Urothelium cell line (cell line): ENCODE measurements at places on chromosomes 13 and 19.

- no peak for DNase-seq
Observed at GRCh38 chr13:106612688-106613087, 44.8 kb upstream of the ARGLU1 start.

DNA sequence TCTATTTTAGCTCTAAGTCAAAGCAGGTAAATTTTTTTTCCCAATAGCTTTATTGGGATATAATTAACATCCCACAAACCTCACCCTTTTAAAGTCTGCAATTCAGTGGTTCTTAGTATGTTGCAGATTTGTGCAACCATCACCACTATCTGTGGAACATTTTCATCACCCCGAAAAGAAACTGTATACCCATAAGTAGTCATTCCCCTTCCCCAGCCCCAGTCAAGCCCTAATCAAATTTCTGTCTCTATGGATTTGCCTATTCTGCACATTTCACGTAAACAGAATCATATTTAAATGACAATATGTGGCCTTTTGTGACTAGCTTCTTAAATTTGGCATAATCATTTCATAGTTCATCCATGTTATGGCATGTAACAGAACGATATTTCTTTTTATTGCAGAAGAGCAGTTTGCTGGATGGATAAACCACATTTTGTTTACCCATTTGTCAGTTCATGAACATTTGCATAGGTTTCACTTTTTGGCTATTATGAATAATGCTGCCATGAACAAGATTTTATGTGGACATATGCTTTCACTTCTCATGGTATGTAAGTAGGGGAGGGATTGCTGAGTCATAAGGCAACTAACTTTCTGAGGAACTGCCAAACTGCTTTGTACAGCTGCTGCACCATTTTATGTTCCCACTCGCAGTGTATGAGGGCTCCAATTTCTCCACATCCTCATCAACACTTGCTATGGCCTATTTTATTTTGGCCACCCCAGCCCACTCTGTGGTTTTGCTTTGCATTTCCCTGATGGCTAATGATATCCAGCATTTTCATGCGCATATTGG, 10.9 kb downstream of the SLC46A3 start:
- no peak for DNase-seq

DNA sequence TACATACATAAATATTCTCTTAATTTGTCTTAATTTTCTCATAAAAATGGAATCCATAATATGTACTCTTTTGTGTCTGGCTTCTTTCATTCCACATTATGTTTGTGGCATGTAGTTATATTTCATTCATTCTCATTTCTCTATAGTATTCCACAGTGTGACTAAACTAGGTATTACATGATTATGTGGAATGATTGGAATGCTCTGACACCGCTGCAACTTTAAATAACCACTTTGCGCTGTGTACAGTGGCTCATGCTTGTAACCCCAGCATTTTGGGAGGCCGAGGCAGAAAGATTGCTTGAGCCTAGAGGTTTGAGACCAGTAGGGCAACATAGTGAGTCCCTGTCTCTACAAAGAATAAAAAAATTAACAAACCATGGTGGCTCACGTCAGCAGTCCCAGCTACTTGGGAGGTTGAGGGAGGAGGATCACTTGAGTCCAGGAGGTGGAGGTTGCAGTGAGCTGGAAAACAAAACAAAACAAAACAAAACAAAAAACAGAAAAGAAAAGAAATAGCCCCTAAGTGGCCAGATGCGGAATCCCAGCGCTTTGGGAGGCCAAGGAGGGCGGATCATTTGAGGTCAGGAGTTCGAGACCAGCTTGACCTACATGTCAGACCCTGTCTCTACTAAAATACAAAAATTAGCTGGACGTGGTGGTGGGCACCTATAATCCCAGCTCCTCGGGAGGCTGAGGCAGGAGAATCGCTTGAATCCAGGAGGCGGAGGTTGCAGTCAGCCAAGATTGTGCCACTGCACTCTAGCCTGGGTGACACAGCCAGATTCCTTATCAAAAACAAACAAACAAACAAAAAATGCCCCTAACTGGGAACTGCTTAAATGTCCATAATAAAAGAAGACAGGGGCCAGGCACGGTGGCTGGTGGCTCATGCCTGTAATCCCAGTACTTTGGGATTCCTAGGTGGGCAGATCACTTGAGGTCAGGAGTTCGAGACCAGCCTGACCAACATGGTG, 8.0 kb upstream of the SAE1 start:
- peak; percentile 41 for DNase-seq

DNA sequence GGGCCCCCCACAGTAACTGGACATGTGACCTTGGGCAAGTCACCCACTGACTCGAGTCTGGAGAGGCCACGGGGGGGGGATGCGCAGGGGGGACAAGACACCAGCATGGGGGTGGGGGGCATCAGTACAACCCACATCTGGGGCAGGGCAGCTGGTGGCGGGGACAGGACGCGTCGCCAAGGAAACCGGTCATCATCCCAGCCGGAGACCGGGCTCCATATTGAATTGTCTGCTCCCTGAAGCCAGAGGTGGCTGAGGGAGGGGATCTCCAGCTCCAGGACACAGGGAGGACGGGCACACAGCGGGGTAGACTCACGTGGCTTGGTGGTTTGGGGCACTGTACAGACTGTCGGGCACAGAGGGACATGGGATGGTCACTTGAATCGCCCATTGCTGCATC, 11.4 kb downstream of the ONECUT3 start:
- no peak for DNase-seq

GRCh38 chr13:38566519-38566918, 120.4 kb upstream of the FREM2 start:
- DNase-seq = no peak

DNA sequence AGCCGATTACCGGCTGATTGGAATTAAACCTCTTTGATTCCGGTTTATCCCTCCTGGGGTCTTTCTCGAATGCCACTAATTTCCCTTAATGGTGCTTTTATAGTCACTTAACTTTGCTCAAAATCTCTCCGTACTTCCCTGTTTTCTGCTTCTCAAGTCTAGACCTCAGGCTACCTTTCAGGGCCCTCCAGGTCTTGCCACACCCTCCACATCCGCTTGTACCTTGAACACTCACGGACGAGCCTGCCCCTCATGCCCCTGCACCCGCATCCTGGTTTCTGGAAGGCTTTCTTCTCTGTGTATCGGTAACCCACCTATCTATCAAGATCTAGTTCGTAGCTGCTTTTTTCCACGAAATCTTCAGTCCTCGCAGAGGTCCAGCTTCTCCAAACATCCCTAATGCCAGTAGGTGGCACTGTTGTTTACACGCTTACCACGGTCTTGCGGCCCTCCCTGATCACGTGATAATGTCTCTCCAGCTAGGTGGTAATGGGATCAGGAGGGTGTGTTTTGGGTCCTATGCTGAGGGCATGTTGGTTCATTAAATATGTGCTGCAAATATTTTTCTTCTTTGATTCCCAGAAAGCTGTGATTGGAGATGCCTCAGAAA, 13.8 kb downstream of the ATP12A start:
- DNase-seq = peak; percentile 36

GRCh38 chr19:15529774-15530372, 21.5 kb downstream of the CYP4F22 start:
- no peak for DNase-seq

- DNase-seq = no peak
Observed at GRCh38 chr19:45489216-45489855, 7.5 kb downstream of the RTN2 start.

GRCh38 chr19:38662537-38663155, 15.2 kb downstream of the ACTN4 start:
- no peak for DNase-seq

- DNase-seq = no peak
Observed at GRCh38 chr13:49308097-49308875, 60.6 kb downstream of the CDADC1 start.

DNA sequence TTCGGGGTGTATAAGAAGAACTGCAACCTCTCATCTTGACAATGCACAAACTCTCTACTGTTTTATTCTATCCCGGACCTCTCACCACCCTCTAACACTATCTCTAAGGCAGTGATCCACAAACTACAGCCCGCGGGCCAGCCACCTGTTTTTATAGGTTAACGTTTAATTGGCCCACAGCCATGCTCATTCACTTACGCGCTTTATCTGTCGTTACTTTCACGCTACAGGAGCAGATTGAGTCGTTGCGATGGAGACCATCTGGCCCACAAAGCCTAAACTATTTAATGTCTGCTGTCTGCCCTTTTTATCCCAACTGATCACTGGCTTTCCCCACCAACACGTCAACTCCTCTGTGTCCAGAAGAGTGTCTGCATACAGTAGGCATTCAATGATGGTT, 158.9 kb downstream of the CACNA1A start:
- DNase-seq = no peak

DNA sequence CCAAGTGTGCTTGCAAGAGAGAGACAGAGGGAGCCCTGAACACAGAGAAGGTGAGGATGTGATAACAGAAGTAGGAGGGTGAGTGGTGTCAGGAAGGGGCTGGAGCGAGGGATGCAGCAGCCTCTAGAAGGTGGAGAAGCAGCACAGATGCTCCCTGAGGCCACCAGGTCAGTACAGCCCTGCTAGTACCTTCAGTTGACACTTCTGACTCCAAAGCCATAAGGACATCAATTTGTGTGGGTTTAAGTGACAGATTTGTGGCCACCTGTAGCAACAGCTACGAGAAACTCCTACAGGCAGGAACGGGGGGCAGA, 6.9 kb downstream of the ERICH4 start:
- DNase-seq = no peak

- no peak for DNase-seq
Observed at GRCh38 chr13:47673009-47673850, 327.8 kb downstream of the SUCLA2 start.
